ENCODE measurements at places on chromosomes 5 and 9. TPM values are rescaled to one million over a fixed set of nuclear protein-coding genes. Genes with fewer than 3 reads are reported as not detected.

STPG3 gene
- not detected for total RNA-seq

AIF1L gene
- total RNA-seq, result 0.08 TPM

NKD2 gene
- total RNA-seq, result 102 TPM

LCN2 gene
- 1.8 TPM for total RNA-seq

MGAT1 gene
- total RNA-seq, result 128 TPM

CARTPT gene
- total RNA-seq, result not detected

C1QTNF2 gene
- 0.39 TPM for total RNA-seq

Measured in epithelial cell of alveolus of lung (primary cell).